ENCODE measurements at places on chromosomes 7 and 10.

DNA sequence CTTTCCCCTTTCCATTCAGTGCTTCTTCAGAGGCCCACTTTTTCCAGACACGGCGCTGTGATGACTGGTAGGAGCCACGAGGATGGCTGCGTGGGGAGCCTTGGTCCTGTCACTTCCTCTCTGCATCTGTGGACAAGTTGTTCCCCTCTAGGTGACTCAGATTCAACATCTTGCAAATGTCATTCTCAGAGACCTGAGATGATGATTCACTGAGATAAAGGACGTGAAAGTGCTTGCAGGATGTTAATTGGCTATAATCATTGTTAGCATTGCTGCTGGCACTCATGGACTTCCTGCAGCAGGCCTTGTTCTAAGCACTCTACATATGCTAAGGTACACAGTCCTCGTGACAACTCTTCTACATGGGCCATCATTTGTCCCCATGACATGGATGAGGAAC lies 489.8 kb upstream of the ZMIZ1 start:
- DNase-seq, result no peak

- DNase-seq, result no peak
These were observed 91.8 kb downstream of the ACTR3B start for GRCh38 chr7:152851326-152851725.

GRCh38 chr10:24262929-24263590 lies 54.1 kb downstream of the KIAA1217 start:
- no peak for DNase-seq

DNA sequence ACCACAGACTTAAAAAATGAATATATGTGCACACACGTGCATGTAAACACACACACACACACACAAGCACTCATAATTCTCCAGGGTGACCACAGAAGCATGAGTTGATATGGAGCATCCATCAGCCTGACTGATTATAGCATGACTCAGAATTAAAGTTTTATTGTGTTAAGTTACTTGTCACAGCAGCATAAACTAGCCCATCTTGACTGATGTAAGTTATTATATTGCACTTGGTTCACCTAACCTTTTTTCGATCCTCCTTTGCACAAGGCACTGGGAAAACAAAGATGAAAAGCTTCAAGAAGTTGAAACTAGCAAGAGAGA lies 18.8 kb upstream of the SLC35G1 start:
- DNase-seq, result no peak

DNA sequence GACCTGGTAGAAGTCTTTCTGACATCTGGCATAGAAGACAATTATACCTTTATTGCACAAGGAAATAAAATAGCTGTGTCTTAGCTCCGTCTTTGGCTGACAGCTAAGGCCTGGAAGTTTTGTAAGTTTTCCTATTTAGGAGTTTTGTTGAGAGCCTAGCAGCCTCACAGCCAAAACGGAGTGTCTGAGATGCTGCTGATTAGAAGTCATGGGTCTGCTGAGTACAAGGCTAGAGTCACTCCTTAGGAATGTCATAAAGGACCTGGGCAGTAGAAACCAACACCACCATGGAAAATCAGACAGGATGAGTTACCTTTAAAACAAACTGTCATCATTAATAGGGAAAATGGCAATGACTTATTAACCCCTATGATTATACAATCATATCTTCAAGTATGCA lies 442.5 kb downstream of the KCNMA1 start:
- no peak for DNase-seq

DNA sequence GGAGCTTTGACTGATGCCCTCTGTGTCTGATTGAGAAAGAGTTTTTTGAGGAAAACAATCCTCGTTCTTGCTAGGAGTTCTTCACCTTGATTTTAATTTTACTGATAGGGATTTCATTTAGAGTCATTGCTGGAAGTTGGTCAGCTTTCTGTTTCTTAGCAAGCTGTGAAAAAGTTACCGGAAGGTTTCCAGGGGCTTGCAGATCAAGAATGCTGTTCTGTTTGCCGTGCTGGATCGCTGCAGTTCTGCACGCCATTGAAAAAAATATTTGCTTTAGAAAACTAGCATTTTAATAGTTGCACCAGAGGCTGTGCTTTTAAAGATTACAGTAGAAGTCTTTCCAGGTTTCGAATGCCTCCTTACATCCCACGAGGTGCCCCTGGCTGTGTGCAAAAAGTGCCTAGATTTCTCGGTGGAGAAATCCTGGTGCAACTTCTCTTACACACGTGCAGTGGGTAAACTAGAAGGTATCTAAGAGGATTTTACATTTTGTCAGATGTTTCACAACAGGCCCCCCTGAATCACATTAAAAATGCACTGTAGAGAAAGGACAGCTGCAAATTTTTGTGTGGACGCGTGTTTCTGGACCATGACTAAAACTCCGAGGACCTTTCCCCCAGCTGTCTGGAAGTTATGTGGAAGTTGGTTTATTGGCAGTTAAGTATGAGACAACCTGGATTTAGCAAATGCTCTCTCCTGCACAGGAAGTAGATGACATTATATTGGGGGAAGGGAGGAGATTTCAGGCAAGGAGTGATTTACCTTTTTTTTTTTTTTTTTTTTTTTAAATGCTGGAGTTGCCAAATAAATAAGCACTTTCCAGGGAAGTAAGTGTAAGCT lies 5.8 kb downstream of the TCF7L2 start:
- DNase-seq, result no peak

- no peak for DNase-seq
These were observed 1.6 kb downstream of the ZRANB1 start for GRCh38 chr10:124943301-124944092.

- DNase-seq, result no peak
These were observed 39.7 kb downstream of the TAC1 start for GRCh38 chr7:97771576-97771975.

DNA sequence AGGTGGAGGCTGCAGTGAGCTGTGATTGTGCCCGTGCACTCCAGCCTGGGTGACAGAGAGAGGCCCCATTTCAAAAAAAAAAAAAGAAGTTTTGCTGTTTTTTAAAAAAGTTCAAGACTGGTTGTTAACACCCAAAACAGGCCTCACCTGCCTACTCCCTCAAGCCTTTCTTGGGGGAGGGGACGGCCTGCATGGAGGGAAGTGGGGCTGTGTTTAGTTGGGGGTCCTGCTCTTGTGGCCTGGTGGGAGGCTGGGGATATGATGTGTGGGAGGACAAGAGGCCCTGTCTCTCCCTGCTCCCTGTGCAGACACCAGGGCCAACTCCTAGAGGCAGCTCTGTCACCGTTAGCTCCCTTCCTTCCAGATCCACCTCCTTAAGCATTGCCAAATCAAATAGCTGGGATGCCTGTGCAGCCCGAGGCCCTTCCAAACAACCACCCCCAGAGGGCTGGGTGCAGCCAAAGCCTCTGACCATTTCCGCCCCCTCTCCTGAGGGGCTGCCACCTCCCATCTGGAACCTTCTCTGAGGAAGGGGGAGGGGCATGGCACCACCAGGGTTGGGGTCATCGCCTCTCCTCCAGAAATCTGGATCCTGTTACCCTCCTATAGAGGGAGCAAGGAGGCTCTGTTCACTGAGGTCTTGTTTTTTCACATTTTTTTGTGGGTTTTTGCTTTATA lies 32.9 kb upstream of the ANKRD2 start:
- no peak for DNase-seq

GRCh38 chr7:159033473-159033825 lies 111.2 kb downstream of the VIPR2 start:
- DNase-seq, result no peak

DNA sequence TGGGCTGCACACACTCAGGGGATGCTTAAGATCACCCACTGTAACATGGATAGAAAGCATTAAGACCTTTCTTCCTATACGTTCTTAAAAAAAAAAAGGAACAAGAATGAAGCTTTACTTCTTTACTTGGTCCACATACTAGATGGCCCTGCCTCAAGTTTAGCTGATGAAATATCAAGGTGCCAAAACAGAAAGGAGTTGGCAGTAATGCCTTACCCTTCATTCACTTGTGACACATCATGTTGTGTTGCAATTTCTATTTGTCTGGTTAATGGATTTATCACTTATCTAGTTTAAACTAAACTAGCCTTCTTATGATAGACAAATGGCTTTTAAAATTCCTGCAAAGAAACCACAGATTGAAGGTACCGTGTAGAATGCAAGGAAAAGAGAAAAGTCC lies 720.3 kb downstream of the CCSER2 start:
- no peak for DNase-seq

- no peak for DNase-seq
These were observed 181.7 kb downstream of the HECW1 start for GRCh38 chr7:43294080-43294630.

GRCh38 chr7:2965745-2966270 lies 77.9 kb downstream of the CARD11 start:
- DNase-seq, result no peak

DNA sequence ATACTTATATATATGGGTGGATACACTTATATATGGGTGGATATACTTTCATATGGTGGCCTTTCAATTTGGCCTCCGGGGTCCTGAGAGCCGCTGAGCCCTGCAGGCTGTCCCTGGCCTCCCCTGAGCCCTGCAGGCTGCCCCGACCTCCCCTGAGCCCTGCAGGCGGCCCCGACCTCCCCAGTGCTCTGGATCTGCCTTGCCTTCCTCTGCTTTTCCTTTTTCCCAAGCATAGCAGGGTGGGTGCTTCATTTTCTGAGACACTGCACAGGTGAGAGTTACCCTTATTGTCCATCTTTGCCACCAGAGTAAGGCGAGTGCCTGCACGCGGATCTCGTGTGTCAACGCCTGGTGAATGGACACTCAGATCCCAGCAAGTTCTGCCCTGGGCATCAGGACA lies 106.6 kb downstream of the VIPR2 start:
- no peak for DNase-seq

DNA sequence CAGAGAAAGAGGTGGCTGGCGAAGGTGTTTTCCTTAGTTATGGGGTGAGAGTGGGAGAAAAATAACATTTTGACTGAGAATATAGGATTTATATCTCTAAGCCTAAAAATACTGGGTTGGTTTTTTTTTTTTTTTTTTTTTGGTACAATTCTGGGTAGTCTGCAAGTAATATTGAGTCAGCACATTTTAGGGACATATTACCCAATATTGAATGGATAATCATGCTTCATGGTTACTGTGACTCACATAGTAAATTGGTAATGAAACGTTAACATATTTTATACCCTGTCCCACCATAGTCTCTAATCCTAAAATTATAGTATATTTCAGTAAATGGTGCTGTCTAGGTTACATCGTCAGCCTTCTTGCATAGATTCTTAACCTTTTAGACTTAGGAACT lies 91.4 kb downstream of the TPST1 start:
- no peak for DNase-seq

- DNase-seq, result no peak
These were observed 599.3 kb upstream of the CELF2 start for GRCh38 chr10:10418387-10418786.

DNA sequence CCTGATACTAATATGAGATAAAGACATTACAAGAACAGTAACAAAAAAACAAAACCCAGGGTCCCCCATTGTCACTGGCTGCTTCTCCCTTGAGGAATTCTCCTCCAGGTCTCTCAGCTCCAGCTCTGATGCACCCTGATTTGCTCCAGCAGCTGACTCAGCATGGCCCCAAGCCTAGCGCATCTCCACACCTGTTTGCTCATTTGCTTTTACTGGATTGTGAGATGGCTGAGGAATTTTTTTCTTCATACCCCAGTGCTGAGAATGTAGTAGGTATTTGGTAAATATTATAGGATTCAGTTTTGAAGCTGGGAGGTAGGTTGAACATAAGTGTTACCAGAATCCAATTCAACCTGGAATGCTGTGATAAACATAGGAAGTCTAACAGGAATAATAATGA lies 171.9 kb downstream of the PKD1L1 start:
- DNase-seq, result no peak

DNA sequence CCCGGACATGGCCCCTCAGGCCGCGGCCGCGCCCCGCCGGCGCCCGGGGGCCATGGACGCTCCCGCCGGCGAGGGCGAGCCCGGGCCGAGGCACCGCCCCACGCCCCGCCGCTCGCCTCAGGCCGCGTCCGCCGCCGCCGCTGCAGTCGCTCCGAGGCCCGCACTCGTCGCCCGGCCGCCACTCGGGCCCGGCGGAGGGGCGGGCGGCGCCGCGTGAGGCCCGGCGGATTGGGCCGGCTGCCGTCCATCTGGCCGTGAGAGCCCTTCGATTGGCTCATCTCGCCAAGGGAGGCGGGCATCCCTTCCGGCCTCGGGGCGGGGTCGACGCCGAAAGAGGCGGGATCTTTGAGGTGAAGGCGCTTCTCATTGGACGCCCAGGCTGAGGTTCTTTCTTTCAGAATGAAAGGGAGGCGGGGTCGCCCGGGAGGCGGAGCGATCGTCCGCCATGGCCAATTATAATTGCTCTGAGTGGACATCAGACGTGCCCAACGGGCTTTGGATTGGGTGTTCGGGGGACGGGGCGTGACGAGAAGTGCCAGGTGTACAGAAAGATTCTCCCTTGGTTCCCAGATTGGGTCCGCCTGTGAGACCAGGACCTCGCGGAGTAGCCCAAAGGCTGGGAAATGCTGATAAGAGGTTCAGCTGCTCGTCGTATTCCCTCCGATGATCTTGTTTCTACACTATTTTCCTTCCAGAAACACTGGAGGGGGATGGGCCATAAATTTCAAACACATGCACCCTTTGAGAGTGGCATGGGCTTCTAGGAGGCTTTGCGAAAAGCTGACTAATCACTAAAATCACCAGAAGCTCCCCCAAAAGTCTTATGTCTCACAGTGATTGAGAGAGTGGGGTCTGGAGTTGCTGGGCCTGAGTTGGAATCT lies at the start of gene GNA12:
Gene GNA12 (minus strand): TSS at position 156 of the 881 bp plus-strand sequence. CDS start 147 bp downstream, at position 9.
- DNase-seq, result peak; percentile 97

DNA sequence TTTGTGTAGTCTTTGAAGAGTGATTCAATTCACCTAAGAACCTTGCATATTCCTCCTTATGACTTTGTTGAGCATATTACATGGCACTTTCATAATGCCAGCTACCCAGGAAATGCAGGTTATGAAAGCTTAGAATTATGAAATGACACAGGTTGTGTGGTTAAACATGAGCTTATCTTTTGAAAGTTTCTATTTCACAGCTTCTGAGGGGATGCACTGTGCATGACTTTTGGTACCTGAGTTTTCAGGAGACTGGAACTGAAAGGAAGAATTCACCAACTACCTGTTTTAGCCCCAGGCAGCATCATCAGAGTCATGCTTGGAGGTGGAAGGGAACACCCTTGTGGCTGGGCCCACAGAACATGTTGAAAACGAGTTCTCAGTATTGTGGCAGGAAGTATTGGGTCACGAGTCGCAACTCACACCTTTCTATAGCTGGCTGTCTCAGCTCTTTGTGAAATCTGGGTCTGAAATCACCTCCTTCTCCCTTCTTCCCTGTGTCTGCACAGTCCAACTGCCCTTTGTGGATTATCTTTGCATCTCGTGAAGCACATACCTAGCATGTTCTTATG lies 228.2 kb downstream of the PTEN start:
- peak; percentile 40 for DNase-seq

- DNase-seq, result no peak
These were observed 5.4 kb upstream of the UNCX start for GRCh38 chr7:1227071-1227804.

GRCh38 chr7:77687747-77688144 lies 8.5 kb upstream of the RSBN1L start:
- no peak for DNase-seq

DNA sequence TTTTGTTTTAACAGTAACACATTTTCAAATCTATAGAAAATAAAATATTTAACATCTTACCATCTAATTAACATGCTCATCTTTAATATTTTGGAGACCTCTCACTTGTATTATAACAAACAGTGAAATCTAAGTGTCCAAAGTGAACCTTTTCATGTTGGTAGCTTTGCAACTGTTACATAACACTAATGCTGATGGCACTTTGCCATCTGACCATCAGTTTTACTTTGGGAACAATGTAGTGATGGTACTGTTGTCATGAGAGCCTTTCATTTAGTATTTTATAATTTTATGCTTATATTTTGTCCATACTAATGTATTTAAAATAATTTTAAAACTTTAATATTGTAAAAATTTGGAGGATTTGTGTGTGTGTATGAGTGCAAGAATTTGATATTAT lies 1017.0 kb upstream of the KCND2 start:
- DNase-seq, result no peak
